ENCODE measurements at places on chromosomes 12 and 14.

DNA sequence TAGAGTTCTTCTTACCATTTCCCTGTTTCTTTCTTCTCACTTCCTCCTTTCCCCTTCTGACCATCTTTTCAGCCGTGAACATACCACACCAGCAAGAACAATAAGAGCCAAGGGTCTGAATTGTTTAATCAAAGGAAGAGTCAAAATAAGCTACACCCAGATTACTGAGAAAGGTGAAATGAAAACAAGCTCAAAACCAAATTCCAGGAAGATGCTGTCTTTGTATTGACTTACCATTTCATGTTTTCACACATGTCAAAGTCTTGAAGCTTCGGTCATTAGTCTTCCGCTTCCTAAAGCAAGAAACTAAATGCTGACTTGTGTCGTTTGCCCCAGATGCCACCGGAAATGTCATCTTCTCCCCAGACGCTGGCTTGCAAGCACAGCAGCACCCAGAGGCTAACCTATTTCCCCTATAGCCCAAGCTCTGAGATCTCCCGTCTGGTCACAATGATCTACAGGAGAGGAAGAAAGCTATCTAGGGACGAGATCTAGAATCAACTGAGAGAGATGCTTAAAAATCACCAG is 136.5 kb upstream of the AMIGO2 start:
- DNase-seq, result no peak

GRCh38 chr12:6958609-6959057 is 7.5 kb downstream of the PTPN6 start:
- no peak for DNase-seq

- no peak for DNase-seq
Measured at GRCh38 chr14:59086241-59086882, 102.1 kb upstream of the DAAM1 start.

DNA sequence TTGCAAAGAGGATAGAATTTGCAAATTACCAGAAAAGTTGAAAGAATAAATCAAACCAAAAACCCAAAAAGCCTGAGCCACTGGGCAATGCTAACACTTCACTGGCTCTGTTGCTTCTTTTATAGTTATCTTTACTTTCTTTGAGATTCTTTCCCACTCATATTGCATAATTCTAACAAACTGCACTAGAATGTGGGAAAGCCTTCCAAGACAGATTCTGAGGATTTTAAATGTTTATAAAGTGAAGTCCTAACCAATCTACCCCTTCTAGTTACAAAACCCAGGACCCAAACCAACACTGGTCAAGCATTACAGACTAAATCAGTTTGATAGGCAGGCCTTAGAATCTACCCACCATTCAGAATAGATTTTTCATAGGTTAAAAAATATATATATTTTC is 150.9 kb downstream of the MED13L start:
- no peak for DNase-seq

GRCh38 chr14:67270145-67270753 is 29.0 kb downstream of the PALS1 start:
- no peak for DNase-seq

- DNase-seq, result no peak
Measured at GRCh38 chr14:61260939-61261776, 20.0 kb downstream of the TMEM30B start.

GRCh38 chr14:48331421-48331820 is 656.0 kb upstream of the MDGA2 start:
- no peak for DNase-seq

- DNase-seq, result no peak
Measured at GRCh38 chr14:58978343-58978742, 210.1 kb upstream of the DAAM1 start.

DNA sequence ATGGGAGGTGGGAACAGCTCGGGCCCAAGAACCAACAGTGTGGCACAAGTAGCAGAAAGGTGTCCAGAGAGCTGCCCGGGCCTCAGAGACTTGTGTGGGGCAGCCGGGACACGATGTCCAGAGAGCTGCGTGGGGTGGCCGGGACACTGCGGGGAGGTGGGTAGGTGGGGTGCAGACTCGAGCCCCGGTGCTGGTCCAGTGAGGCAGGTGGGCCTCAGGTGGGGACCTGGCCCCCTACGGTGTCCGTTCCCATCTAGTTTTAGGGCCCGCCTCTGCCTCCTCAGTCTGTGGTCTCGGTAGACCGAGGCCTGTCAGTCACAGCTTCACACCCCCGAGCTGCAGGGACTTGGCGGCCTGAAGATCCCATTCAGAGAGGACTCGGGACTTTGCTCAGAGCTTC is 6.3 kb upstream of the FBRSL1 start:
- DNase-seq, result no peak

- DNase-seq, result no peak
Measured at GRCh38 chr14:39763402-39763890, 331.2 kb upstream of the FBXO33 start.

GRCh38 chr12:18578191-18578590 is 159.6 kb downstream of the PLCZ1 start:
- no peak for DNase-seq

DNA sequence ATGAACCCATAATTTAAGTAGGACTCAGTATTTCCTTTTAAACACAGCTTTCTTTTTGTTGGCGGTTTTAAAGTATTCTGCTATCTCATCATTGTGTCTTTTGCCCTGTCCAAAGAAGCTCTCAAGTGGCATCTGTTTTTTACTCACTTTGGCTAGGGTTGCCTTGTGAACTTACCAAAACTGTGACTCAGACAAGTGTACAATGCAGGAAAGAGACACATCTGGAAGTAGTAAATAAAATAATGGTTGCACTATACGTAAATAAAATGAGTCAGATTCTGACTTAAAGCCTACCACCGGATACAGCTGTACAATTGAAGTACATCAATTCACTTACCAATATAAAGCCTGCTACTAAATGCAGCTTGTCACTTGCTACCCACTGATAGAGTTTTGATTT is 619.2 kb upstream of the LRFN5 start:
- DNase-seq, result no peak

GRCh38 chr12:20260851-20261250 is 107.5 kb upstream of the PDE3A start:
- DNase-seq, result no peak

DNA sequence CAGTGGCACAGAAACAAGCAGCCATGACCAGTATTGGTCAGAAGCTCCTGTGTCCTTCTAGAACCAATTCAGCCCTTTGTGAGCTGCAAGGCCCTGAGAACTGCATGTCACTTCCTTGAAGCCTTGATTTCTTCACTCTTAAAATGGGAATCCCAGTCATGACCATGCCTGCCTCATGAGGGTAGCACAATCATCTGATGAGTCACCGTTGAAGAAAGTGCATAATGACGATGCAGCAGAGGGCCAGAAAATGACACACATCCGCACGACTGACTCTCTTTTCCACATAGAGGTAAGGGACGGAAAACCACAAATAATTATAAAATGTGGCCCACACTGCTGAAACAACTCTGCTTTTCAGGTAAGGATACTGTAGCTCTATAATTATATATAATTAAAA is 777.4 kb downstream of the BCL11B start:
- DNase-seq, result no peak

DNA sequence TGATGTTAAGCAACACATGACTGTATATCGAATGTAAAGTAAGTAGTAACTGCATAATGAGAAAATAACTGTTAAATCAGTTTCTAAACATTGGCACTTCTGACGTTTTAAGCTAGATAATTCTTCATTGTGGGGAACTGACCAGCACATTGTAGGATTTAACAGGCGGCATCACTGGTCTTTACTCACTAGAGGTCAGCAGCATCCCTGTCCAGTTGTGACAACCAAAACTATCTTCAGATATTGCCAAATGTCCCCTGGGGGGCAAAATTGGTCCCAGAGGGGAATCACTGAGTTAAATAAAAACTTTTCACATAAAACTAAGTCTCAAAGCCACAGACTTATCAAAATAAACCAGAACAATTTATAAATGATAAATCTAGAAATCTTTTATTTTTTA is 65.3 kb downstream of the BLTP3B start:
- DNase-seq, result no peak

DNA sequence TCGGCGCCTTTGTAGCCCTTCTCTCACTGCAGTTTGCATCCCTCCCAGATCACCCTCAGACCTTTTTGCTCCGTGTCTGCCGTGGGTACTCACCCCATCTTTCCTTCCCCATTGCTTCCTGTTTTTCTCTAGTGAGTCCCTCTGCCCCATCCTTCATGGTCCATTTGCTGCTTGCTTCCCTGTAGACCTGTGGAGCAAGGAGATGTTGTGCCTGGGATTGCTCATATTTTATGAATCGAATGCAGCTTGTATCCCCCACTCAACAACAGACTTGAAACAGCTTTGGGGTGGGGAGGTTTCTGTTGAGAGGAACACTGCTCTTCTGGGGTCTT is 661 bp downstream of the DENR start:
- DNase-seq, result no peak

DNA sequence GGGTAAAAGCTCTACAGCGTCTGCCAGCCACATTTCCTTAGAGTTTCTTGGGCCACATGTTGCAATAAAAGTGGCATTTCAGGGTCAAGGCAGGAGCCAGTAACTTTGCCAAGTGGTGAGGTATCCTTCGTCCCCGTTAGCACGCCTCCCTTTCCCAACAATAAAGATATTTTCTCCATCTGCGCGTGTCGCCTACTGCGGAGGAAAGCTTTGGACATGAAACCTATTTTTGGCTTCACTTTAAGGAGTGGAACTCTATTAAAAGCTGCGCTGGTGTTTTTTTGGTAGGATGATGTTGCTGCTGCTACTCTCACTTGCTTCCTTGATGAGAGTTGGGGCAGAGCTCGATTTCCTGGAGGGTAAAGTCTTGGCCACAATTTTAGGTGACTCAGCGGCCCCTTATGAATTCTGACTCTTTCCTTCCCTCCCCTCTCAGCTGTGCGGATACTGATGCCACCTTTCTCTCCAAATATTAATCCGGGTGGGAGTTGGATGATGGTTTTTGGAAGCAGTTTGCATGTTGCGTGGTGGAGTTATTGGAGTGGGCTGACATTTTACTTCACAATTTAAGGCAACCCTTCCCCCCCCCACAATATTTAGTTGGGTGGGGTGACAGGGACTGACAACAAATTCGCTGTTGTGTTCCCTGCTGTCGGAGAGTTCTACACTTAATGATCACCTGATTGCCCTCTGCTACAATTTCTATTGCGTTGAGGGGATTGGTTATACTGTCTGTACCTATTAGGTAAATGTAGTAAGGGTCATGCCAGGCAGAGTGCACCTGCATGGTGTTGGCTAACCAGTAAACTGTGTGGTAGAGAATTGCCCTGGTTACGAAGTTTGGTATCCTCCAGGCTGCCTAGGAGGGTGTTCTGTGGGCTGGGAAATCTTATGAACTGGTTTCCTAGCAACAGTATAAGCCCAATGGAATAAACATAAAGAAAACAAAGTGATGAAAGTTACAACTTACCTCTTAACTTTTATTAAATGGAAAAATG is 1.1 kb downstream of the CCDC91 start:
- peak; percentile 37 for DNase-seq

DNA sequence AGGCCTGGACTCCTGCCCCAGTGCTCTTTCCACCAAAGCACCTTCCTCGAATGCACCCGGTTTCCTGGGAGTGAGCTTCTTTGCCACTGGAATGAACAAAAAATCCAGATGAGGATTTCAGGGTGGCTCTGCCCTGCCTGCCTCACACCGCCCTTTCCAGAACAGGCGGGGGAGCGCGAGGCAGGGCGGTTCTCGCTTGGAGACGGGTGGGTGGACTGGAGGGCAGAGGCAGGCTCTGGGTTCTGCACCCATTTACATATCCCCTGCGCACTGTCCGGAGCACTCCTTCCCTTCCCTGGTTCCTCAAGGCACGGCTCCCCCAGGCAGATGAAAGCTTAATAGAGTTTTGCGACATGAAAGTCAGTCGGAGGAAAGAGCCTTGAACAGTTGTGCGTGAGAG is 69.7 kb upstream of the DLK1 start:
- no peak for DNase-seq

DNA sequence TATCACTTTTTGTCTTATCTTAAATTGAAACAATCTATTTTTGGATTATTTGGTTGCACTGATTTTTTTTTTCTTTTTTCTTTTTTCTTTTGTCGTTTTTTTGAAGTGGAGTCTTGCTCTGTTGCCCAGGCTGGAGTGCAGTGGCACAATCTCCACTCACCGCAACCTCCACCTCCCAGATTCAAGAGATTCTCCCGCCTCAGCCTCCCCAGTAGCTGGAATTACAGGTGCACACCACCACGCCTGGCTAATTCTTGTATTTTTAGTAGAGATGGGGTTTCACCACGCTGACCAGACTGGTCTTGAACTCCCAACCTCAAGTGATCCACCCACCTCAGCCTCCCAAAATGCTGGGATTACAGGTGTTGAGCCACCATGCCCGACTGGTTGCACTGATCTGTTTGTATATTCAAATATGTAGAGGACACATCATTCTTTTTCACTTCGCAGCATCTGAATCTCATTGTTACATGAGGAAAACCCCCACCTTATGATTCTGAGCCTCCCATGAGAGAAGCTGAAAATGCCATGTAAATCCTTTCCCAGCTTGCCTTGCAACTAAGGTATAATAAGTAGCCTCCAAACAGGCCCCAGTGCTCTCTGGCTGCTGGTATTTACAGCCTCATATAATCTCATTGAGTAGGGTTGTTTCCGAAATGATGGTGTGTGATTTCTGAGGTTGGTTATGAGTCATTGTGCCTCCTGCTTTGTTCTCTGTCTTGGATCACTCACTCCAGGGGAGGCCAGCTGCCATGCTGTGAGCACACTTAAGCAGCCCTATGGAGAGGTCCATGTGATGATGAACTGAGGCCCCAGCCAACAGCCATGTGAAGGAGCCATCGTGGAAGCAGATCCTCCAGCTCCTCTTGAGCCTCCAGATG is 5.2 kb upstream of the HSP90B1 start:
- DNase-seq, result no peak

DNA sequence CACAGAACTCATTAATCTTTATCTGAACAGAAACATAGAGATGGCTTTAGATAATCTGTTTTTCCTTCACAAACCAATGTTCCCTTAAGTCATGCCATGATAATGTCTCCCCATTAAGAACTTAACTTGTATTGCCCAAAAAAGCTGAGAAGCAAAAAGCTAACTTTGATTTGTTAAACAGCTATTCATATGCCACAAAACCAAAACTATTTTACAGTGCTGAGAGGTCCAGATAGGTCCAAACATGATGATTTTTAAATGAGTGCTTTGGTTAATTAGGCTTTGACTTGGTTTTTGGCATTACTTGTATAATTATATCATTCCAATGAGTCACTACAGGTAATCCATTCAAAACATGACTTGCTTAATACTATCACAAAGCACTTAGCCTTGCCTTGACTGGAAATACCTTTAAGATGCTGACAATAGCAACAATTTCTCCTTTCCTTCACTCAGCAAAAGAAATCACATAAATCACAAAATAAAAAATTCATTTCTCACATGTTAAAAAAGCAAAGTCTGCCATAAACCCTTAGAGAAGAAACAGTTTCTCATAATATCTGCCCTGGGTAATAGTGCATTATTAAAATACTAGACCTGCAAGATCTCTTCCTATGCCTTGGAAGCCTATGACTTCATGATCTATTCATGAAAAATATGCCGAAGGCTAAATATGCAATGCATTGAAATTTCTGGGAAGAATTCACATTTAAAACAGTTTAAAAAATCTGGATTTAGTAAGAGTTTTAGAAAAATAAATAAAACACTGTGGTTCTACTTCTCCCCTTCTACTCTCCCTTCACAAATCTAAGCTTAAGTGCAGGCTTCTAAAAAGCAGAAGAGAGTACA is 52.0 kb upstream of the SAV1 start:
- no peak for DNase-seq

GRCh38 chr14:74988131-74988530 is 14.6 kb upstream of the EIF2B2 start:
- DNase-seq, result no peak

- no peak for DNase-seq
Measured at GRCh38 chr12:122243965-122244364, 18.1 kb upstream of the DIABLO start.
